Cerebellar nuclear complex (tissue), 1 donor: ENCODE measurements at places on chromosomes 4 and X.

- no peak for DNase-seq
Observed at GRCh38 chr4:154455111-154455510, 36.5 kb downstream of the DCHS2 start.

DNA sequence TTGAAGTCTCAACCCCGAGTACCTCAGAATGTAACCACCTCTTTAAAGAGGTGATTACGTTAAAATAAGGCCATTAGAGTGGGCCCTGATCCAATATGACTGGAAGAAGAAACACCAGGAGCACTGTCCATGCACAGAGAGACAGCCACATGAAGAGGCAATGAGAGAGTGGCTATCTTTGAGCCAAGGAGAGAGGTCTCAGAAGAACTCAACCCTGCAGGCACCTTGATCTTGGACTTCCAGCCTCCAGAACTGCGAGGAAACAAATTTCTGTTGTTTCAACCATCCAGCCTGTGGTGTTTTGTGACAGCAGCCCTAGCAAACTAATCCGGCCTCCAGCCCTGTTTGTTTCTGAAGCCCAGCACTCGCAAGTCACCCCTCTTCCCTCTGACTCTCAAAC lies 46.3 kb upstream of the ADGRG2 start:
- DNase-seq, result no peak

GRCh38 chrX:2710041-2710840 lies 19.1 kb downstream of the CD99 start:
- no peak for DNase-seq

- no peak for DNase-seq
Observed at GRCh38 chr4:19239565-19239964, 1012.1 kb upstream of the SLIT2 start.

DNA sequence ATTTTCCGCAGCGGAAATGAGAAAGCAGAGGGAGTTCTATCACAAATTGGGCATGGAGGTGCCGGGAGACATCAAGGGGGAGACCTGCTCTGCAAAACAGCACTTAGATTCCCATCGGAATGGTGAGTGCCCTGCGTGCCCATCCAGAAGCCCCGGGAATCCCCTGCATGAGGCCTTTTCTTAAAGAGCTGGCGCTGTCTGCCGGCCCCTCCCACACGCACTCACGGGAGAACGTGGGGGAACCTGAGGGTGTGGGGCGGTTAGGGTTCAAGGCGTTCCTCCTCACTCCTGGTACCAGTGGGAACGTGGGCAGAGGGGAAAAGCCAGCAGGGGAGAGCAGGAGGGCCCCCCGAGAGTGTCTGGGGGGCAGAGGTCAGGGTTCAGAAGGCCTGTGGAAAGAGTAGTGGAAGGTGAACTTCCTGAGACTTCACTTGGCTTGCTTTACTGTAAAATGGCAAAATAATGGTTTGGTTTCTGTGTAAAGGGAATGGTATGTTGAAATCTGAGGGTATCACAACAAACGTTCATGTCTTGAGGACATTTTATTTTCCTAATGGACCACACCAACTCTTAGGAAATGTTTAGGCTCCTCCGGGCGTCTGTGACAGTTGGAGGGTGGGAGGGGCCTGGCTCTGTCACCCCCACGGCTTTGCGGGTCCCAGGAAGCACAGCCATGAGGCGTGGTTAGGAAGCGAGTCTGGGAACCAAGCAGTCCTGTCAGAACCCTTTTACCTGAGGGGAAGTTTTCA lies 38.0 kb downstream of the PCGF3 start:
- DNase-seq, result no peak

- no peak for DNase-seq
Observed at GRCh38 chr4:16952462-16952871, 54.0 kb upstream of the LDB2 start.

- DNase-seq, result no peak
Observed at GRCh38 chr4:145308598-145308997, 128.2 kb upstream of the OTUD4 start.

DNA sequence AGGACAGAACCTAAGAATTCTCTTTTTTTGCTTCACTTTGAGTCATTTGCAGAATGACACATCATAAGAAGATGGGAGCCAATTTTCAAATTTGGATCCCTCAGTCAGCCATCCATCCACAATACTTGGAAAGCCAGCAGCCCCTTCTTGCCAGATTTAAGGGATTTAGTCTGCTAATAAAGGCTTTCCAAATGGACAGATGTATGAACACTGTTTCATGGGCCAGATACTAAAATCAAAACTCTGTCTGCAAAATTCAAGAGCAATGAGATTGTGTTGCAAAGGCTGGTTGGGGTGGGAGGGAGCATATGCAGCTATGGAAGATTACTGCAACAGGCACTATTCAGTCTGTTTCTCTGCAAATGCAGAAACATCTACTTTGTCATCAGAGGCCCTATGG lies 37.7 kb upstream of the KCNIP4 start:
- peak; percentile 8 for DNase-seq

GRCh38 chr4:139596034-139596683 lies 40.1 kb upstream of the SETD7 start:
- DNase-seq, result no peak

DNA sequence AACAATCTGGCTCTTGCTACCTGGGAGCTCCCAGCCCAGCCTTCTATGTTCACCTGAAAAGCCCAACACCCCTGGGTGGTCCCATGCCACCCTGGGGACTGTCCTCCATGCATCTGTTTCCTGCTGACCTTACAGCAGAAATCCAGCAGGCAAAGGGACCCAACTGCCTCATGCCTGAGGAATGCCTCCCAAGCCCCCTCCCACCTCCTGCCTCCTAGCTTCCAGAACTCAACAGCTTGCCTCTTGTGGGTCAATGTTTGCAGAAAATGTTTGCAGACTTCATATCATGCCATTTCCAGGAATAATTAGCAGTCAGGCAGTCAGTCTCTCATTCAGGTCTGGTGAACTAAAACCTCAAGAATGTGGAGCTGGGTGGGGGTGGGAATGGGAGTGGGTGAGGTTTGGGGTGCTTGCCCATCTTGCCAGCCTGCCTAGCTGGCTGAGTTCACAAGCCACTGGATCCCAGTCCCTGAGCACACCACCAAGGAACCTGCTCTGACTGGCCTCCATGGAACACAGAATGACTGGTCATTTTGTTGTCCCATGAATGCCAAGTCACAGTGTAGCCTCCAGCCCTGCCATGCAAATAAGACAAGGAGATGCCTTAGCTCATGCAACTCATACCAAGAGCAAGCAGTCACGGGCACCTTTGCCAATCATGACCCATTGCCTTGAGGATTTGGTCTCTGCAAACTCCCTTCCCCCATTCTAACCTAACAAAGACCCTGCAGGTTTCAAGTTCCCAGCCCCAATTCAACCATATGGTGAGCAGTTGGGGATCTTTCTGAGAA lies 12.1 kb upstream of the PLAC1 start:
- no peak for DNase-seq

GRCh38 chr4:156633847-156634246 lies 337.8 kb downstream of the PDGFC start:
- DNase-seq, result no peak

GRCh38 chrX:7927259-7928167 lies at the start of gene PNPLA4:
Gene PNPLA4, minus strand, starts transcription at chrX:7927413. Its CDS starts 1,294 bp downstream, at chrX:7926119.
- no peak for DNase-seq

DNA sequence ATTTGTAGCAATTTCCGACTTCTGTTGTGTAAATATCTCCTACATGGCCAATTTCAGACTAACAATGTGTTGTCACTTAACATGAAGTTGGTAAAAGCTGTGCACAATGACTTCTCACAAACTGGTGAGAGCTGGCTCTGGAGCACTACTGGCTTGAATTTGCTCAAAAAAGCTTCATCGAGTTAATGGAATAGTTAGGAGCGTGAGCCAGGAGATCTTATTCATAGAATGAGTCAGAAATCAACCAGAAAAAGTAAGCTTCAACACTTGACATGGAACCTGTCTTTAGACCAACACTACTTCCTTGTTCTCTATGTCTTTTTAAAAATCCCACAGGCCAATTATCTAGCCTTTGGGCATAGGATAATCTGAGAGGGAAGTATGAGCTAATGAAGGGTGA lies 7.9 kb upstream of the CHRDL1 start:
- DNase-seq, result no peak

GRCh38 chrX:47030339-47030738 lies 47.9 kb upstream of the RGN start:
- no peak for DNase-seq

- DNase-seq, result no peak
Observed at GRCh38 chr4:28385801-28386200, 1525.2 kb downstream of the STIM2 start.

GRCh38 chr4:48913346-48913745 lies 6.8 kb upstream of the OCIAD2 start:
- peak; percentile 12 for DNase-seq

GRCh38 chrX:22135171-22135711 lies 103.1 kb downstream of the PHEX start:
- DNase-seq, result no peak

DNA sequence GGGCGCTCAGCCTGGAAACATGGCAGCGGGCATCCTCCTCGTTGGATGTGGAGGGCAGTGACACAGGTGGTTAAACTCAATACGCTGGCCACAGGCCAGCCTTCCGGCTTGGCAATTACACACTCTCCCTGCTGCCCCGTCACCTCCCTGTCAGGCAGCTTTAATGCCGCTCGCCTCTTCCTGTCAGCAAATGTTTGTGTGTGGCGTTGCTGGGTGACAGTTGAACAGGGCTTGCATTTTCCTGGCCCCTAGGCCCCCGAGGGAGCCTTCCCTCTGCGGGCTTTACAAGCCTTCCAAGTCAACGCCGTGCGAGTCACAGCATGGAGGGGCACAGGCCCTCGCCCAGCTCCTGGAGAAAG lies 620.0 kb downstream of the BCOR start:
- DNase-seq, result no peak

DNA sequence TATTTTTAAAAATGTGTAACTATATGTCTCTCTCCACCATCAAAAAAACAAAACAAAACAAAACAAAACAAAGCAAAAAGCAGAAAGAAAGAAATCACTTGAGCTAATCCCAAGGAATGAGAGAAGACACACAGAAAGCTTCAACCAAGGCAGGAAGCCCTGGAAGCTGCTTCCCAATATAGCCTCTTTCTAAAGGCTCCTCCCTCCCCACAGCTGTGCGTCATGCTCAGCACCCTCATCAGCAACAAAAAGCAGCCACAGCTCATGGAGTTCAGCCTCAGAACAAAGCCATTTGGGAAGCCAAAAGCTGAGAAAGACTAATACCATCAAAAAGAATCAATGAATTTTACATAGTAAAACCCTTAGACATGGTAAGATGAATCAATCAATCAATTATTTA lies 501.6 kb upstream of the SMIM31 start:
- DNase-seq, result no peak

DNA sequence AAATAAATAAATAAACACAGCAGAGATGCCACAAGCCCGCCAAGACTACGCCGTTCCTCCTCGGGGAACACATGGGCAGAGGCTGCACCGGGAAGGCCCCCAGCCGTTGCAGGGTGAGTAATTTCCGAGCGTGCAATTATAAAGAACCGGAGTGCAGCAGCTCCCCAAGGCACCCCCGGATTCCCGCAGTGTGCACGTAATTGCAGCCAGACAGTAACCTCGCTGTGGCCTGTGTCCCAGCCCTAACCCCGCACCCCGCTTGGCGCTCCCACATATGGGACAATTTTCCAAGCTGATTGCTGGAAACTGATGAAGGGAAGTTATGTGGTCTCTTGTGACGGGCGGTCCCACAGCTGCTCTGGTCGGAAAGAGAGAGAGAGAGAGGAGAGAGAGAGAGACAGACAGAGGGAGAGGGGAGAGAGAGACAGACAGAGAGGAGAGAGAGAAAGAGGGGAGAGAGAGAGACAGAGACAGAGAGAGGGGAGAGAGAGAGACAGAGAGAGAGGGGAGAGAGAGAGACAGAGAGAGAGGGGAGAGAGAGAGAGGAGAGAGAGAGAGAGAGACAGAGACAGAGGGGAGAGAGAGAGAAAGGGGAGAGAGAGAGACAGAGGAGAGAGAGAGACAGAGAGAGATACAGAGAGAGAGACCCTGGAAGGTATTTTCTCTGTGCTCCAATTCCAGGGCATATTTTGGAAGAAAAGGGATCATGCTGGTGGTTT lies 275.4 kb downstream of the SHOX start:
- DNase-seq, result no peak

- DNase-seq, result no peak
Observed at GRCh38 chr4:24765376-24765988, 29.9 kb upstream of the SOD3 start.

DNA sequence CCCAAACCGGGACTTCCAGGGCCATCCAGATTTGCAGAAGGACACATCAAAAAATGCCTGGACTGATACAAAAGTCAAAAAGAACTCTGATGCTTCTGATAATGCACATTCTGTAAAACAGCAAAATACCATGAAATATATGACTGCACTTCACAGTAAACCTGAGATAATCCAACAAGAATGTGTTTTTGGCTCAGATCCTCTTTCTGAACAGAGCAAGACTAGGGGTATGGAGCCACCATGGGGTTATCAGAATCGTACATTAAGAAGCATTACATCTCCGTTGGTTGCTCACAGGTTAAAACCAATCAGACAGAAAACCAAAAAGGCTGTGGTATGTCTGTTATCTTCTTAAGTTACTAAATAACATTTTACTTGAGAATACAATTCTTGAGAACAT lies 9.2 kb downstream of the PLK4 start:
- no peak for DNase-seq

- DNase-seq, result no peak
Observed at GRCh38 chr4:41327770-41328169, 71.0 kb downstream of the UCHL1 start.

- no peak for DNase-seq
Observed at GRCh38 chrX:118807151-118808017, 16.2 kb upstream of the ZCCHC12 start.

DNA sequence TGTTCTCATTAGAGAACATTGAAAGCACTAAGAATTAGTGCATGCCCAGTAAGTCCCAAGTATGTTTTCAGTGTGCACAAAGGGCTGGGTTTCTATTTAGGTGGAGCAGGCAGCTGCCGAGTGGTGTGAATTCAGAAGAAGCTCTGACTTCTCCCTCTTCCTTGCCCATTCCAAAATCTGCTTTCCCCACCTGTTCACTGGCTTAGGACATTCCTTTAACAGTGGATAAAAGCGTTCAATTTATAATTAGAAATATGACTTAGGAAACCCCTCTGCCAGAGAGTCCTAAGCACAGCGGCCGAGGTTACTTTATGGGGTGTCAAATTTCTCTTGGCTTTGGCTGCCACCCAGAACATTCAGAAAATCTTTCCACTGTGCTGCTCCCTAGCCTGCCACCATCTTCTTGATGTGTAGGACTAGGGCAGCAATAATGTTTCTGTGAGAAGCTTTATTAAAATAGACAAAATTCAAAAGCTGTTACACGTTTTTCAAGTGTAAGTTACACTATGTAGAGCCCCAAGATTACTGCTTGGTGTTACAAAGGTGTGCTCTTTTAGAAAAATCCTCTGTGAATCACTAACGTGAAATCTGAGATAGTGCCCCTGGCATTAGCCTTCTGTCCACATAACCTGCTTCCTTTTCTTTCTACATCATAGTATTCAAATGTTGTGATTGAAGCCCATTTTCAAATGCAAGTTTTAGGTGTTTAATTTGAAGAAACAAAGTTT lies 191.6 kb upstream of the ANKRD50 start:
- no peak for DNase-seq

DNA sequence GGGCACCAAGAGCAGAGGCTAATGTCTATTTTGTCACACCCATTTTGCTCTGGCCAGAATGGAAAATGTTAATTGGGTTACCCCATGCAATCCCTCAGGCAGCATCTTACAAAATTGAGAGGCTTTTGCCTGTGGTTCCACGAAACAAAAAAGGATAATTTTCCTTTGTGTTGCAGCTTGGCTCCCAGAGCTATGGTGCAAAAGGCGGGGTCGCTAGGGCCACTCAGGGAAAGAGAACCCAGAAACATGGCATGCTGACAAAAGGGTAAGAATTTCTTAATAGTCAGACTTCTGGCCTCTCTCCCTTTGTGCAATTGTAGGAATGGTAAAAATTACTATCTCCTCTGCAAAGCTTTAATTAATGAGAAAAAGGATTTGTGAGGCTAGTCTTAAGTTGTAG lies 119.6 kb upstream of the BANK1 start:
- no peak for DNase-seq
